Posterior vena cava (tissue), 2 donors: ENCODE measurements at places on chromosomes 11 and 22. TPM values are rescaled to one million over a fixed set of nuclear protein-coding genes. Genes with fewer than 3 reads are reported as not detected.

The NPAS4 gene
- total RNA-seq = 2.6 TPM

DNA sequence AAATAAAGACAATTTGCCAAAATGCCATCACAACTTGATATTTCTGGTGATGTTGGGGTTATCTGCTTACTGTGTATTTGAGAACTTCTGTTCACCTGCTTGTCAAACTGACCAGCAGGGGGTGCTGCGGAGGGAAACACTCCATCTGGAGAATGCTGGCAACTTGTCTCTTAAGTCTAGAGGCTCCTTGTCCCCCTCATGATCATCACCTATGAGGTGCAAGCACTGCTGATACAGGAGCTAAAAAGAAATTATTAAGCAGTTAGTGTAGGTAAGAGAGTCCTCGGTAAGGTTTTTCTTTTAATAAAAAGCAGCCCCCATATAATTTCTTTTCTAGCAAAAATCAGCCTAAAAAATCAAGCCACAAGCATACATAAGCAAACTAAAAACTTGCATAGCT lies 32.7 kb upstream of the GLYATL1B start:
- DNase-seq = peak; percentile 90

GRCh38 chr22:32531228-32531627 lies 56.6 kb downstream of the FBXO7 start:
- DNase-seq = peak; percentile 51

GRCh38 chr11:96132437-96132836 lies 208.5 kb upstream of the MTMR2 start:
- DNase-seq = no peak

DNA sequence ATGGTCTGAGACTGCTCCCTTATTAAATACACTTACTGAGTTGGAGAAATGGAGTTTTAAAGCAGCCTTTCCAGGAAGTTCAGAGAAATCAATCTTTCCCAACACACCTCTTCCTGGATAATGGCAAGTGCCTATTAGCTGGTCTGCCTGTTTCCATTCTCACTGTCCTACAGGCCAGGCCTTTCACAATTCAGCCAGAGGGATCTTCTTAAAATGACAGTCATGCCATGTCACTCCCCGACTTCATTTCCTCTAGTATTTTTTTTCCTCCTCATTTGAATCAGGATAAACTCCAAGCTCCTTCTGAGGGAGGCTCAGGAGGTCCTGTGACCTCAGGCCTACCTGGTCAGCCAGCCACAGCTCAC lies 62.6 kb downstream of the FDX1 start:
- no peak for DNase-seq

DNA sequence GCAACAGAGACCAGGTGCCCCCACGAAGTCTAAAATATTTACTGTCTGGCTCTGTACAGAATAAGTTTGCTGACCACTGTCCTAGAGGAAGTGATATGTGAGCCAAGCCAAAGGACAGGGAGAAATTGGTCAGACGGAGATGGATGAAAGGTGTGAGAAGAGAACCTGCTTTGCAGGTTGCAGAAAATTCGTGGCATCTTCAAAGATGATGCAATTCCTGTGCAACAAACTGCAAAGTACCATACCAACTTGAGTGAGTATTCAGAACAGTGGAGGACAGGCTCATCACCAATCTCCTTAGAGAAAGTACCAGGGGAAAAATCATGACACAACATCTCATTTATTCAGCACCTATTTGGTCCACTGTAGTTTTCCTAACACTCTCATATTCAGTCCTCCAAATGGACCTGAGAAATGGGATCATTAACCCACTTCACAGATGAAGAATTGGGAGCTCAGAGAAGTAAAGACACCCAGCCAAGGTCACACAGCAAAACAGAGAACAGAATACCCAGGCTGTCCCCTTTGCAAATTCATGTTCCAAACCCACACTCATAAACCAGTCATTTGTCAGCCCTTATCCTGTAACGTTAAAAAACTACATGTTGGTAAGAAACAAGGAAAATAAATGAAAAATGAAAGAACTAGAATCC lies 536.8 kb downstream of the MIAT start:
- DNase-seq = no peak

DNA sequence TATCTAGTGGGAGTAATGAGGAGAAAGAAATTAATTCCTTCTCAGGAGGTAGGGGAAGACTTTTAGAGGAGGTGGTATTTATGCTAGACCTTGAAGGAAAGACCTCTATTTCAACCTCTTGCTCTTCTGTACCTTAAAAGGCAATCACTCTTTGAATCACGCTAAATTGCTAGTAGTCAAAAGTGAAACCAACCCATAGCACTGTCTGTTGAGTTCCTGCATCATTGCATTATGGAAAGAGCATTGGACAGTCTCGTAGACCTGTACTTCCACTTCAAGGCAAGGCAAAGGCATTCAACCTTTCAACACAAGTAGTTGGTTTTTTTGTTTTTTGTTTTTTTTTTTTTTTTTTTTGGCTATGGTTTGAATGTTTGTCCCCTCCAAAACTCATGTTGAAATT lies 770.4 kb downstream of the ETS1 start:
- no peak for DNase-seq
